ENCODE measurements at places on chromosomes 6 and 20.

DNA sequence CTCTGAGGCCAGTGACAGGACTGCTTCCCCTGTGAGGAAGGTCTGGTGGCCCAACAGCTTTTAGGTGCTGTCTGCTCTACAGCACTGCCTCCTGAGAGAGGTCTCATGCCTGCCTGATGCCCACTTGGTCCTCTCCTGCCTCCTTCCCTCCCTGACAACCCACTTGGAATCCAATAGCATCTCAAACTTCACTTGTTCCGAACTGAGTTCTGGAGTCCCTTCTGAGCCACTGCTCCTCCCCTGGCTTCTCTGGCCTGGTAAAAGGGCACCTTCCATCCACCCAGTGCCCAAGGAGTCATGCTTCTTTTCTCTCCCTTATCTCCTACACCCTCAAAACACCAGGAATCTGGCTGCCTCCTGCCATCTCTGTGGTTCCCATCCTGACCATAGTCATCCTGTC lies 1.9 kb downstream of the MAVS start:
- DNase-seq = no peak

GRCh38 chr20:31587545-31588389 lies 17.3 kb upstream of the ID1 start:
- peak; percentile 75 for DNase-seq

DNA sequence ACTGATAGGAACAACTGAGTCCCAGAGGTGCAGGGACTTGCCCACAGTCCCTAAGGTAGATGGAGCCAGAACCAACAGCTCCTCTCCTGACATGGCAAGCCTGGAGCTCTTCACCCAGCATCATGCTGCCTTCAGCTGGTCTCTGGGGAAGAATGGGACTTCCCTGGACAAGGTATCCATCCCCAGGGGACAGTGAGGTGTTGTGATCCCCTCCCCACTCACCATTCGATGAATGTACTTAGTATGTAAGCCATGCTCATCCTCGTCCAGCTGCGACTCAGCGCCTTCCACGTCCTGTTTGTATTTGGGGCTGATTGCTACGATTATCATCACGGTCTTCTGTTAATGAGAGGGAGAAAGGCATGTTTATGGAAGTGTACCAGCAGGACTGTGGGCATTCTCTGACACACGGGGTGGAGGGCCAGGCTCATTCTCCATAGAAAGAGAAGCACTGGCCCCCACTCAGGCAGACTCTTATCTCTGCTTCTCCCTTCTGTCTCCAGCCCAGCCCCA lies 39.4 kb downstream of the TRAF3IP2 start:
- DNase-seq = peak; percentile 57

- no peak for DNase-seq
These were observed 230.8 kb downstream of the PAX1 start for GRCh38 chr20:21936261-21936660.

DNA sequence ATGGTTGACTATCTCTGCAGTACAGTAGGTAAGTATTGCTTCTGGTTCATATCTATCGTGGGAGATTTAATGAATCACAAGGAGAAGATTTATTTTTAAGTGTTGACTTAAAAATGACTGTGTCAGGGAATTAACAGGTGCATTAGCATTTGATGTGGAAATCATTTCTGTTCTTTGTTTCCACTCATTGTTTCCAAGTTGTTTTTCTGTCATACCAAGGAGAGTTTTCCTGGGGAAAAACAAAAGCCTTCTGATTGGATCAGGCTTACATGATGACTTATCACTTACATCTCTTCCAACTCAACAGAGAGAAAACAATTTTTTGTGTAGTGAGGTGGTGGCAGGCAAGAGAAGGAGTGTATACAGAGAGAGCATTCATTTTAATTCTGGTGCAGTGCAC lies 686.4 kb downstream of the HTR1B start:
- no peak for DNase-seq

DNA sequence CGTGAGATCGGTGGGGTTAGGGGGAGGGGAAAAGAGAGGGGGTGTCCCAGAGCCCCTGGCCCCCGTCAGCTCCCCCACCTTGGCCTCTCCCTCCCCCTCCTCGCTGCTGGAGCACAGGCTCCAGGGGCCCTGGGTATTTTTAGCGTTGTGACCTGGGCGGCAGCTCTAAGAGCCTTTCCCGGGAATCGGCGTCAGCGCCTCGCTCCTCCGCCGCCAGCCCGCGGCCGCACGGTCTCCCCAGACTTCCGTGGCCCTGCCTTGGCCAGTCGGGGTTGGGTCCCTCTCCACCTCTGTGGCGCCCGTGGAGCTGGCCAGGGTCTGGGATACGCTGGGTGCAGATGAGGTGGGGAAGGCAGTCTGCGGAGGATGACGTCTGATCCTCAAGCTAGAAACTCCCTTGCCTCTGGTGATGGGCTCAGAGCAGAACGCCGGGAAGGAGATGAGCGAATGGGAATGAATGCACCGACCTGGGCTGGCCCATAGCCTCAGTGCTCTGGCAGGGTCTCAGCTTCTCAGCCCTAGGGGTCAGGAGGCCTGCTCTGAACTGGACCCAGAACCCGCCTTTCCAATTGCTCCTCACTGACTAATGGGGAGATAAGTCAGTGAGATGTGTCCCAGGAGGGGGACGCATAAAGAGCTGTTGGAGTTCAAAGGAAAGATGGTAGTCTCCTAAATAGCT lies 883 bp upstream of the DBNDD2 start:
- peak; percentile 10 for DNase-seq

GRCh38 chr6:170434117-170434820 lies 118.8 kb downstream of the PSMB1 start:
- DNase-seq = peak; percentile 24

- no peak for DNase-seq
These were observed 245.4 kb upstream of the FLRT3 start for GRCh38 chr20:14582855-14583254.

DNA sequence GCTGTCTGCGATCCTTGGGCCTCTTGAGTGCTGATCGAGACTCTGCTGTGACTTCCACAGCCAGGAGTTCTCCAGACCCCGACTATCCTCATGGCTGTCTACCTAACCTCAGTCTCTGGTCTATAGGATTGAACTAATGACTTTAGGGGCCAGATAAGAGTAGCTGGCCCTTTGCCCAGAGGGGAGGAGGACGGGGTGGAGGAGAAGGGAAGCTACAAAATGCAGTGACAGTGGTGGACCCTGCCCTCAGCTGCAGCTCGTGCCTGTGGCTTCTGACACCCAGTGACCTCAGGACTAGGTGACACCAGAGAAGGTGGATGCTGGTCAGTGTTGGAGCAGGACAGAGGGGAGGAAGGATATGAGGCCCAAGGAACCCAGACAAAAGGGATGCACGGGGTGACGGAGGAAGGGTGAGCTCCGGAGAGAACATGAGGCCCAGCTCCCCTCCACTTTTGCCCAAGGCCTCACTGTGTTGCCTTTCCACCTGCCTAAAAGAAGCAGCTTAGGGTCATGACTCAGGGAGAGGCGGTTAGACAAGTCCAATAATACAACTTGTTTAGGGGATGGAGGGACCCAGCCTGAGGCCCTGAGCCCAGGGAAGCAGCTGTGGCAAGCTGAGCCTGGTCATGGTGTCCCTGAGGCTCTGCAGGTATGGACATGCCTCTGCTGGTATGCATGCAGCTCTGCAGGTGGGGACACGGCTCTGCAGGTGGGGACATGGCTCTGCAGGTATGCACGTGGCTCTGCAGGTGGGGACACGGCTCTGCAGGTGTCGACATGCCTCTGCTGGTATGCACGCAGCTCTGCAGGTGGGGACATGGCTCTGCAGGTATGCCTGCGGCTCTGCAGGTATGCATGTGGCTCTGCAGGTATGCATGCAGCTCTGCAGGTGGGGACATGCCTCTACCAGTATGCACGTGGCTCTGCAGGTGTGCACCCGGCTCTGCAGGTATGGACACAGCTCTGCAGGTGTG lies 67.7 kb downstream of the SYNJ2 start:
- no peak for DNase-seq

- no peak for DNase-seq
These were observed 76.6 kb downstream of the F13A1 start for GRCh38 chr6:6243846-6244245.

- DNase-seq = no peak
These were observed 625 bp upstream of the ECHDC1 start for GRCh38 chr6:127343809-127344659.

DNA sequence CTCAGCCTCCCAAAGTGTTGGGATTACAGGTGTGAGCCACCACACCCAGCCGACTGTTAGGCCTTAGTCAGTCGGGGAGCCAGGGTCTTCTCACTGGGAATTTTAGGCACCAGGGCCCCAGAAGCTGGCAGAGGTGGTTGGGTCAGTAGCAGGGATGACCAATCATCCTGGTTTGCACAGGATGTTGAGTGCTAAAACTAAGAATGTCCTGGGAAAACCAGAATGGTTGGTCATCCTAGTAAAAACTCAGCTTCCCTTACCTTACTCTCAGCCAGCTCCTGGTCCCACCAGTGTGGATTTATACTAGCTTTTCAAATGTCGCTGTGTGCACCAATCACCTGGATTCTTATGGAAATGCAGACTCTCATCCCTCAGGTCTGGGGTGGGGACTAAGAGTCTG lies 31.8 kb downstream of the KCNG1 start:
- DNase-seq = no peak

GRCh38 chr6:39251406-39251805 lies 22.1 kb upstream of the KCNK5 start:
- DNase-seq = peak; percentile 30

DNA sequence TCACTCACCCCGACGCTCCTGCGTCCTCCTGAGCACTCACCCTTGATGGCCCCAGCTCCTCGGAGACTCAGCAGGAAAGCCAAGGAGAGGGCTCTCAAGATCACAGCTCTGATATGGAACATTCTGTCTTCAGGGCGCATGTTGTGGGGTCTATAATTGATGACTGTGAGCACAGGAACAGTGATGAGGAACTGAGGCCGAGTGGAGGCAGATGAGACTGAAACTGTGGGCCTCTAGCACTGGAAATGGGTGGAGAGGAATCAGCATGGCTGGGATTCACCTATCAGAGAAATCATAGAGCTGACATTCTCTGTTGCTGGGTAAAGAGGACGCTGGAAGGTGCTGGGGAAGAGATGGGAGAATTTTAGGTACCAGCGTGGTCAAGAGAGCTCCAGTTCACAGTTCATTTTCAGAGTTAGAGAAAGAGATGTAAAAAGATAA lies at the start of gene HLA-DPA1:
TSS of gene HLA-DPA1 (minus strand) at position 219 of the 441 bp plus-strand sequence.
- DNase-seq = no peak

DNA sequence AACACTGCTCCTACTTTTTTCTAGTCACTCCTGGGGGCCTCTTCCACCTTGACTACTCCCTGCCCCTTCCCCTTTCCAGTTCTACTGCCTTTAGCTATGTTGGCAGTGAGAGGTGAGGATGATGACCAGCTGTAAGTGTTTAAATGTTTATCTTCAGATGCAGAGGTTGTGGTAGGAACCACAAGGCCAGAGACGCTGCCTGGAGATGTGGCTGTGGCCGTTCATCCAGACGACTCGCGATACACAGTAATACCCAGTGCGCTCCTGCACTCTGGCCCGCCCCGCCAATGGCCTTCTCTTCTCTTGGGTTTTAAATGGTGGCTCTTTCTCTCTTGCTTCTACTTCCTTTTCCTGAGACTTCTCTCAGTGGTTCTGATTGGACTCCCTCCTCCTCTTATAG lies 4.6 kb downstream of the VARS2 start:
- no peak for DNase-seq

GRCh38 chr6:107237992-107238660 lies 122.8 kb upstream of the BEND3 start:
- DNase-seq = no peak

DNA sequence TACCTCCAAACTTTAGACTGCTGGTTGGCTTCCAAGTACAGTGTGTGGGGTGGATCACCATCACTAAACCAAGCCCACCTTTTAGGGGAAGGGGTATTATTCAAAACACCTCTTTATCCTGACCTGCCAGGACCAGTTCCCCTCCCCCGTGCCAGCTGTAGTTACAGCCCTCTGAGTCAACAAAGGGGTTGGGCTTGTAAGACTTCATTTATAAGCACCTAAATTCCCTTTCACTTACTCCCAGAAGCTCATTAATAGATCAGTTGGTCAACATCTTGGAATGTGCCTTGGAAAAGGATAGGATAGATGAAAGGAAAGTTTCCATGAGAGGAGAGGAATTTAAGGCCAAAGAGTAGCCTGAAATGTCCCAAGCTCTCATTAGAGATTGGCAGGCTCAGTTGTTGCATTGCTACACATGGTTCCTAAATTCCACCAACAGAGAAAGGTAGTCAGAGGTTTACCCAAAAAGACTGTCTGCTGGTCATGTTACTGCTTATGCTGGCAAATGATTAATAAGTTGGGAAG lies 59.2 kb downstream of the TNFAIP3 start:
- no peak for DNase-seq

- no peak for DNase-seq
These were observed 149.5 kb downstream of the TMEM242 start for GRCh38 chr6:157173776-157174175.

- DNase-seq = no peak
These were observed 221.3 kb upstream of the SUPT3H start for GRCh38 chr6:45599053-45599452.

DNA sequence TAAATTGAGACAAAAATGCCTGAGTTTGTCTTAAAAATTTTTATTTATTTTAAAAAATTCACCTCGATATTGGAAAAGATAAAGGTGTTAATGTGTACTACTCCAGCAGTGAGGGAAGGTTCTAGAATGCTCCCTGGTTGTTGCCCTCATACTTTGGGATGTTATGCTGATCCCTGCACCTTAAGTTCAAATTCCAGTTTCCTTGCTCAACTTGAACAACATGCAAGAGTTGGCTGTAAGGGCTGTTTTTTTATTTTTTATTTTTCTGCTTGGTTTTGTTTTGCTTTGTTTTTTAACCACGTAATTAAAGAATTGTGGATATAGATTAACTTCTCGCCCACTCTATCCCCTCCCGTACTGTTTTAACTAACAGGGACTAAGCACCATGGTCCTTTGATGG lies 158.7 kb upstream of the CITED2 start:
- DNase-seq = no peak

DNA sequence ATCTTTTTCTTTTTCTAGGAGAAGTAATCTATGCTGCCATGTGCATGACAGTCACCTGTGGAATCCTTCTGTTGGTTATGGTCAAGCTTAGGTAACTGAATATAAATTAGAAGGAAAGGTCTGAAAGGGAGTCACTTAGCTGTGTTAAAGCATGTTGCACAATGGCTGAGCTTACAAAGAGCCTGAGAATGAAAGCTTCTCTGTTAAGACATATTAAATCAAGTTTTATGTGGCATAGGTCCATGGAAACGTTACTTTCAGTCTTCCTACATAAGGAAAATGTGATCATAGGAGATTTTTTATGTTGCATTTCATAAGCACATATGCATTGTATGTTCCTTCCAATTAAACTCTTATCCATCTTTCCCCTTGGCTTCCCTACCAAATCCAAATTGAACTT lies 72.1 kb downstream of the GFRAL start:
- DNase-seq = no peak

- peak; percentile 71 for DNase-seq
These were observed 10.0 kb upstream of the SLC32A1 start for GRCh38 chr20:38714308-38714707.

- DNase-seq = peak; percentile 91
These were observed 20.8 kb upstream of the HCK start for GRCh38 chr20:32031007-32031958.
